K562 (cell line): ENCODE measurements at places on chromosomes 6 and 20. TPM values are rescaled to one million over a fixed set of nuclear protein-coding genes. Genes with fewer than 3 reads are reported as not detected.
A peak's percentile ranks its signal among the peaks of the same experiment; 100 is the strongest.

DNA sequence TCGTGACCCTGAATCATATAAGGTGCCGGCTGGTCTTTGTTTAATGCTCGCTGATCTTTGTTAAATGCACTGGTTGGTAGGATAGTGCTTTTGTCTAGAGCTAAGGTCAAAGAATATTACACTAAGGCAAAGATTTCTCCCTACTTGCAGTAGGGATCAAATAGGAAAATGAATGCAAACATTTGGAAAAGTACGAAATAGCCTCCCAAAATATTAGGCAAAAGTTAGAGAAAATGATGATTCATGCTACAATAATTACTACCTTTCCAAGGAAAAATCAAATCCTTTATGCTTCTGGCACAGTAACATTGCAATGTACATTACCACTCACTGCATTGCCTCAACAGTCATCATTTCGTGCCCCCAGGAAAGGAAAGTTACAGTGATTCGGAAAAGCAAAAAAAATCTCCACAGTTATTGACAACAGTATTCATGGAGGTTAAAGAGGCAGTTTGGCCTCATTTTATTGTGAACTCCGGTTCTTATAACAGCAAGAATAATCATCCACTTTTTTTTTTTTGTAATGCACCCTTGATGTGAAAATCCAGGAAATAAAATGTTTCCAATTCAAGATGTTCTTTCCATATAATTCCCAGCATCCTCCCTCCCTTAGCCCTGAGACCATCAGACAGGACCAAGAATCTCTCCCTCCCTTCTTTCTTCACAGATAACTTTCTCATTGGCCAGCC lies 61.7 kb upstream of the ZMYND8 start:
- H3K36me3 ChIP-seq, result no peaks in the 10 kb centered on the region
- no peak for DNase-seq
- H3K4me3 ChIP-seq, result no peak overlapping the region
- H3K4me1 ChIP-seq, result peaks cover 8% of the 10 kb centered on the region; the same call in 2 of the 3 replicates

GRCh38 chr6:123091091-123091895 lies 95.3 kb downstream of the CLVS2 start:
- no peak overlapping the region for H3K27ac ChIP-seq
- H3K27me3 ChIP-seq, result no peaks in the 10 kb centered on the region
- H3K36me3 ChIP-seq, result no peaks in the 10 kb centered on the region
- H3K4me3 ChIP-seq, result no peak overlapping the region
- DNase-seq, result no peak

DNA sequence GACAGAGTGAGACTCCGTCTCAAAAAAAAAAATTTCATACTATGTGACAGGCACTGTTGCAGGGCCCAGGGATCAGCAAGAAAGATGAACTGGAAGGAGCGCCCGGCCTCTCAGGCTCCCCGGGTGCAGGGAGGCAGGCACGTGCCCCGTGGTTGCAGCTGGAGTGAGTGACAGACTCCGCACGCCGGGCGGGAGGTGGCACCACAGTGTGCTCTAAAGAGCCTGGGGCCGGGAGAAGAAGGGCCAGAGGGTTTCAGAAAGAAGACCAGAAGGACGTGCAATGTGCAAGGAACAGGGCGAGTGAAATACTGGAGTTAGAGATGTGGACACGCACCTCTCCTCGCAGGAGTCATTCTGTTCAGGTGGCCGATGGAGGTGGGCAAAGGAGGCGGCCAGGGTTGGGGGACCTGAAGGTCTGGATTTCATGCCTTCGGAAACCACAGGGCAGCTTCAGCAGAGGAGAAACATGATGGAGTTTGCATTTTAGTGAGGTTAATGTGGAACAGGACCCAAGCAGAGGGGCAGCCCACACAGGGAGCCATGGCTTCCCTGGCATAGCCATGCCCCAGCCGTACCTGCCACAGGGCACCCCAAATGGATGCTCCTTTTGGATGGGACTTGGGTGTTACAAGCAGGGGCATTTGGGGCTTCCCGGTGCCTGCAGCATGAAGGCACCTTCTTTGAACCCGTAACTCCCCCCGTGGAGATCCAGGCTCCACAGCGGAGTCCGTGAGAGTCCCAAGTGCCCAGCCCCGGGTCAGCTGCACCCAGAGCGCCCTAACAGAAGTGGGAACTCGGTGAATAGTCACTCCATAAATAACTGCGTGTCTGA lies 226.2 kb downstream of the ERMARD start:
- H3K36me3 ChIP-seq, result no peaks in the 10 kb centered on the region
- H3K27me3 ChIP-seq, result peaks cover 71% of the 10 kb centered on the region
- H3K4me1 ChIP-seq, result no peaks in the 10 kb centered on the region
- H3K4me3 ChIP-seq, result no peak overlapping the region

DNA sequence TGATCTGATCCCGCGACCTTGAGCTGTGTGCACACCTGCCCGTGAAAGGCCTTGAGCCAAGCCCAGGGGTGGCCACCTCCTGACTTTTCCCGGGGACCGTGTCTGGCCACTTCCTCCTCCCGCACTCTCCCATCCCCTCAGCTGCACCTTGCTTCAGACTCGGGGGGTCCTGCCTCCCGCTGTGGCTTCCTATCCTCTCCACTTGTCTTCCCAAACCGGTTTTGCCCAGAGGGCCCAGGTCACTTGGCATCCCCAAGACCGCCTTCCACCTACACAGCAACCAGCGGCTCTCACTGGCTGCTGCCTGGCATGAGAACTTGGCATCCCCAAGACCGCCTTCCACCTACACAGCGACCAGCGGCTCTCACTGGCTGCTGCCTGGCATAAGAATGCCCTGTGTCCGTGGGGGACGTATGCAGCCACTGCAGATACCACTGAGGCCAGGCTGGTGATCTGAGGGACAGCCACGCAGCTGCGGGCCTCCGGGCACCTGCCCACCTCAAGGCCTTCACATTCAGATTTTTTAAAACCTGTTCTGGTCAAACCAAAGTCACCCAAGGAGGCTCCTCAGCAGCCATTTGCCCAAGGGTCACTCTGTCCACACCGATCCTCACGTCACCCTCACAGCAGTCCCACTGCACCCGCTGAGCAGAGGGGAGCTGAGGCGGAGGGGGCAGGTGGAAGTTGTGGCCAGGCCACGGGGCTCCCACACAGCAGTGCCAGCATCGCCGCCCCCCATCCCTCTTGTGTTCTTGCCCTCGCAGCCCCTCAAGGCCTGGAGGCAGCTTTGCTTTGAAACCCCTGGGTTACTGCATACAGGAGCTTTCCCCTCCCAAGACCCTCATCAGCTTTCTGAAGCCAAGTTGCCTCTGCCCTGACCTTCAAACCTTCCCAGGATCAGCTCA lies 245.5 kb downstream of the TAF4 start:
- H3K4me1 ChIP-seq, result no peaks in the 10 kb centered on the region
- no peak for DNase-seq
- H3K4me3 ChIP-seq, result no peak overlapping the region
- no peaks in the 10 kb centered on the region for H3K36me3 ChIP-seq

DNA sequence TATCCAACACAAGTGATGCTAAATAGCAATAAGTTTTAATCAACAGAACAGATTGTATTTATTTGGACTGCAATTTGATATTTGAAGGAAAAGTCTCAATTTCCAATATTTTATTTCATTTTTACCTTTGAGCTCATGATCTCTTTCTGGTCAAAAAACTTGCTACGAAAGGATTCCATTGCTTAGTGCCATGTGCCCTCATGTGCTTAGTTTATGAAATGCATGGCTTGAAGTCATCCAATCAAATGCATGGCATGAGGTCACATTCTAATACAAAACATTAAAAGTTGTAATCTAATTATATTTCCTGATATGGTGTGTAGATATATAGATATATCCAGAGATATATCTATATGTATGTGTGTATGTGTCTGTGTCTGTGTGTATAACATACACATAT lies 321.2 kb upstream of the ADGRB3 start:
- DNase-seq, result no peak
- H3K27me3 ChIP-seq, result no peaks in the 10 kb centered on the region
- H3K36me3 ChIP-seq, result no peaks in the 10 kb centered on the region
- no peak overlapping the region for H3K4me3 ChIP-seq

DNA sequence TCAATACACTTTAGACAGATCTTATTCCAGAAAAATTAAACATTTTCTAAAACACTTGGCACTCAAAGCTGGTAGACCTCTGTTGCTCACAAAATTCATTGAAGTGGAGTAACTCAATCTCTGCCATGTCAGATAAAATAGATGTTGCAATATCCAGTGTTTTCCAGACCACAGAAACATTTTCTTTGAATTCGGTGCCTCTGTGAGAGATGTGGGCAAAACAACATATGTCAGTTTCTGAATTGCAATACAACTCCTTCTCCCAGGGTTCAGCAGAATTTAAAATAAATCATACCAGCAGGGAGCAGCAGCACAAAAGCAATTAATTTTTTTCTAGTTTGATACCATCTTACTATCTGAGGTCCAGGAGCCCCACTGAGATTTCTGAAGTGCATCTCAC lies 11.3 kb upstream of the PKHD1 start:
- no peaks in the 10 kb centered on the region for H3K4me1 ChIP-seq
- H3K36me3 ChIP-seq, result no peaks in the 10 kb centered on the region
- DNase-seq, result no peak
- H3K27me3 ChIP-seq, result no peaks in the 10 kb centered on the region
- no peak overlapping the region for H3K27ac ChIP-seq
- H3K4me3 ChIP-seq, result no peak overlapping the region

DNA sequence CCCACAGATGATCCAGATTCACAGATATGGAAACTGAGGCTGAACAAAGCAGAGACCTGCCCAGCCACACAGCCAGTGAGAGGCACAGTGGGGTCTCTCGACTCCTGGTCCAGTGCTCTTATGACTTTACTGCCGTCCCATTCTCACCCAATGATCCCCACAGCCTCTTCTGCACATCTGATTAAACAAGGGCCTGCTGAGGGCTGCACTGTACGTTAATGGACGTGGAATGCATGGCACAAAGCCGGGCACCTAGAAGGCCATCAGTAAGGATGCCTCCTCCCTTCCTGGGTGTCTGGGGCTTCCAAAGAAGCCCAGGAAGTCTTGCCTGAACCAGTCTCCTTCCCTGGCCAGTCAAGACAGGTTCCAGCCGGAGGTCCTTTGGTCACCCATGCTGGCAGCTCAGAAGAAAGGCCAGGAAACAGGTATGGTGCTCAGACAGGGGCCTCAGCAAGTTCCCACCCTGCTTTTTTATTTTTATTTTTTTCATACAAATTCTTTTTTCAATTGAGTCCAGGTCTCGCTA lies 3.8 kb downstream of the TFEB start:
- H3K27ac ChIP-seq, result no peak overlapping the region
- DNase-seq, result no peak
- peaks cover 32% of the 10 kb centered on the region for H3K27me3 ChIP-seq
- H3K36me3 ChIP-seq, result no peaks in the 10 kb centered on the region

DNA sequence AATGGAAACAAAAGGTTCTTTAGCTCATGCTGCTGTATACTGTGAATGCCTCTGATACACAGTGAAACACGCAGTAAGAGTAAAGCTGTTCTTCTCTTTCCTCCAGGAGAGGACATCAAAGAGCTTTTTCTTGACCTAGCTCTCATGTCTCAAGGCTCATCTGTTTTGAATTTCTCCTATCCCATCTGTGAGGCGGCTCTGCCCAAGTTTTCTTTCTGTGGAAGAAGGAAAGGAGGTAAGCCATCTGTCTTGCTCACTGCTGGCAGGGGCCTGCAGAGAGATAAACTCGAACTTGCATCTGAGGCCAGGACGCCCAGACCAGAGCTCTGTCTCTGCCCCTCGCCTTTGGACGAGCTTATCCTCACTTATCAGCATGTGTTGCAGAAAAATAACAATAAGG lies 37.7 kb downstream of the LY86 start:
- H3K36me3 ChIP-seq, result no peaks in the 10 kb centered on the region
- H3K4me1 ChIP-seq, result no peaks in the 10 kb centered on the region
- no peak overlapping the region for H3K4me3 ChIP-seq
- DNase-seq, result no peak
- peaks cover 21% of the 10 kb centered on the region; the same call in 2 of the 3 replicates for H3K27me3 ChIP-seq

- no peak overlapping the region for H3K4me3 ChIP-seq
- no peak overlapping the region for H3K27ac ChIP-seq
- peaks cover 88% of the 10 kb centered on the region; the same call in 2 of the 3 replicates for H3K36me3 ChIP-seq
Observed at GRCh38 chr6:7230327-7230691, 82.7 kb downstream of the SSR1 start.

- DNase-seq, result no peak
- peaks cover 11% of the 10 kb centered on the region for H3K4me1 ChIP-seq
- H3K27me3 ChIP-seq, result no peaks in the 10 kb centered on the region; the same call in 2 of the 3 replicates
- no peaks in the 10 kb centered on the region for H3K36me3 ChIP-seq
Observed at GRCh38 chr20:38885357-38885756, 40.9 kb upstream of the FAM83D start.

GRCh38 chr6:21804941-21805610 lies 211.5 kb downstream of the SOX4 start:
- H3K4me3 ChIP-seq, result no peak overlapping the region
- H3K27ac ChIP-seq, result no peak overlapping the region
- H3K27me3 ChIP-seq, result peaks cover 20% of the 10 kb centered on the region
- no peak for DNase-seq
- H3K4me1 ChIP-seq, result no peaks in the 10 kb centered on the region

GRCh38 chr6:68776354-68776753 lies 141.3 kb downstream of the ADGRB3 start:
- DNase-seq, result no peak
- no peaks in the 10 kb centered on the region for H3K36me3 ChIP-seq
- no peaks in the 10 kb centered on the region for H3K4me1 ChIP-seq
- no peaks in the 10 kb centered on the region for H3K27me3 ChIP-seq

- H3K36me3 ChIP-seq, result no peaks in the 10 kb centered on the region
- H3K4me3 ChIP-seq, result no peak overlapping the region
- H3K27me3 ChIP-seq, result no peaks in the 10 kb centered on the region; the same call in 2 of the 3 replicates
- no peaks in the 10 kb centered on the region for H3K4me1 ChIP-seq
Observed at GRCh38 chr20:59723607-59724456, 119.5 kb downstream of the PHACTR3 start.

GRCh38 chr6:167137881-167138280 lies 15.0 kb downstream of the CCR6 start:
- peaks cover 39% of the 10 kb centered on the region for H3K27me3 ChIP-seq
- no peaks in the 10 kb centered on the region for H3K4me1 ChIP-seq
- DNase-seq, result no peak
- H3K36me3 ChIP-seq, result no peaks in the 10 kb centered on the region
- no peak overlapping the region for H3K4me3 ChIP-seq

- H3K4me1 ChIP-seq, result peaks cover 7% of the 10 kb centered on the region
- H3K4me3 ChIP-seq, result no peak overlapping the region
- H3K36me3 ChIP-seq, result no peaks in the 10 kb centered on the region
- DNase-seq, result peak; percentile 22
- H3K27ac ChIP-seq, result peak overlapping the region; percentile 86; the same call in 2 of the 3 replicates
Observed at GRCh38 chr6:147156799-147157382, 47.3 kb upstream of the STXBP5 start.

GRCh38 chr6:52210227-52210626 lies 24.1 kb downstream of the IL17A start:
- H3K4me1 ChIP-seq, result no peaks in the 10 kb centered on the region
- no peak overlapping the region for H3K4me3 ChIP-seq
- H3K27me3 ChIP-seq, result no peaks in the 10 kb centered on the region
- no peak for DNase-seq

The CLVS2 gene
- total RNA-seq, result 0.13 TPM in 1 of 2 replicates, not detected in the other

The HRH3 gene
- not detected in 2 replicates for total RNA-seq

The FAM217A gene
- not detected in 2 replicates for total RNA-seq

The GABRR1 gene
- not detected in 2 replicates for total RNA-seq

The SLC17A3 gene
- not detected in 2 replicates for total RNA-seq

The PRSS35 gene
- total RNA-seq, result not detected in 2 replicates

The KCNK17 gene
- total RNA-seq, result not detected in 2 replicates
